Mesothelial cell of epicardium (in vitro differentiated cells): ENCODE measurements at places on chromosomes 5 and 9. TPM values are rescaled to one million over a fixed set of nuclear protein-coding genes. Genes with fewer than 3 reads are reported as not detected.

Gene GNA14
- total RNA-seq: 0.11 to 0.22 TPM (median 0.20 TPM) in 3 replicates

Gene IL11RA
- 112 to 114 TPM (median 113 TPM) in 3 replicates for total RNA-seq

Gene C5orf52
- total RNA-seq: not detected in 3 replicates

Gene PROB1
- 1.4 to 1.6 TPM (median 1.5 TPM) in 3 replicates for total RNA-seq

Gene HNRNPAB
- 198 to 209 TPM (median 204 TPM) in 3 replicates for total RNA-seq

Gene ZNF300
- total RNA-seq: 14.0 to 15.6 TPM (median 14.6 TPM) in 3 replicates

Gene NFIB
- 213 to 237 TPM (median 230 TPM) in 3 replicates for total RNA-seq
